ENCODE measurements at places on chromosomes 11 and 22.
A peak's percentile ranks its signal among the peaks of the same experiment; 100 is the strongest.

GRCh38 chr22:31616315-31616980, 45.6 kb downstream of the PISD start:
- no peak for DNase-seq

DNA sequence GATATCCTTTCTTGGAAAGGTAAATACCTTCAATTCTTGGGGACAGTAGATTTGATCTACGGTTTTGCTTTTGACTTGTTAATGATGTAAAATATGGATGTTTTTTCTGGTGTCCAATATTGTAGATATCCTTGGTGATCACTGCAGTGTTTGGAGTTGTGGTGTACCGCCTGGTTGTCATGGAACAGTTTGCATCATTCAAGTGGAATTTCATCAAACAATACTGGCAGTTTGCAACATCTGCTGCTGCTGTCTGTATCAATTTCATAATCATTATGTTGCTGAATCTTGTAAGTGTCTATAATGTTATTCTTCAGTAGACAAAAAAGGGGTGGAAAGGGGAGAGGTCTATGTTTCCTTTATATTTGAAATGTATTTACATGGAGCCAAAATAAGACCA, 27.4 kb upstream of the MUC15 start:
- no peak for DNase-seq

DNA sequence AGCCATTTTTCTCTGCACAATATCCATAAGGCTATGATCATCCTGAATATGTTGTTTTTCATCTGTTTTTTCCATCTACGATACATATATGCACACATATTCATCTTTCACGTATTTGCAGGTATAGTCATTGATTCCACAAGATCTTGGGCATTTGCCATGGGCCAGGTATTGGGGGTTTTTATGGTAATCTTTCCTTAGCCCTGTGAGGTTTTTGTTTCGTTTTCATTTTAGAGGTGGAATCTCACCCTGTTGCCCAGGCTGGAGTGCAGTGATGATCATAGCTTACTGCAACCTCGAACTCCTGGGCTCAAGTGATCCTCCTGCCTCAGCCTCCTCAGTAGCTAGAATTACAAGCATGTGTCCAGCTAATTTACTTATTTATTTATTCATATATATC, 20.0 kb downstream of the CD6 start:
- DNase-seq = peak; percentile 42

DNA sequence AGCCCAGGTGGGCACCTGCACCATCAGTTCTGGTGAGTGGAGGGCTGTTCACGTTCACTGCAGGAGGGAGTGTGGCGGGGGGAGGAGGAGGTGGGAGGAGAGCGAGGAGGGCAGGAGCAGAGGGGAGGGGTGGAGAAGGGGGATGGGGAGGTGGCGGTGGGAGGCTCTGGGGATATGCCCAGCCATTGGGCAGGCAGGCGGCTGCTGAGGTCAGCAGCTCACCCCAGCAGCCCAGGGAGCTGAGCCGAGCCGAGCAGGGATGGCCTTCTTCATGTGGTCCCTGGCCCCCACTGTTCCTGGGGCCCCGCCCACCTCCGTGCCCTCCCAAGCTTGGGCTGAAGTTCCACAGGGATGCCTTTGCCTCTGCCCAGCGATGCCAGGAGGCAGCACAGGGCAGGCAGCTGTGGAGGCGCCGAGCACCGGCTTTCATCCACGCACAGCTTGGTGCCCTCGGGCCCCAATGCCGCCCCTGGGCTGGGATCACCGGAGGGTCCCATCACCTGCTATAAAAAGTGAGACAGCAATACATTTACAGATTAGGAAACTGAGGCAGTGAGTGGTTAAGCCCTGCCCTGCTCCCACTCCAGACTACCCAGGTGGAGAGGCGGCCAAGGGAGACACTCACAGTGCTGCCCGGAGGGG, 21.6 kb downstream of the RTN4R start:
- no peak for DNase-seq

- no peak for DNase-seq
These were observed 14.5 kb upstream of the PEX26 start for GRCh38 chr22:18063306-18063705.

DNA sequence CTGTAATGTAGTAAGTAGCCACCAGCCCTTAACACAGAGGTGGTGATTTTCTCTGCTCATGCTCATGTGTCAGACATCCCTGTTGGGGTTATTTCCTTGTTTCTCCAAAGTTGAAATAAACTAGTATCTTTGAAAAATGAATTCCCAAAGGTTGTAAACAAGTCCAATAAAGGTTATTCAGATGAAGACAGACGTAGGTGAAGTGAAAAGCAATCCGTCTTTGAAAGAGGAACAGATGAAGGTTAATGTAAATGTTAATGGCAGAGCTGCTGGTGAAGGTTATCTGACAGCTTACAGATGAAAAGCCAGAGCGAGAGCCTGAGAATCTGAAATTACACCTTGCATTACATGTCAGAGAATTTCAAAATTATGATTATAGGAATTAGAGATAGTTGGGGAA, 1604.0 kb downstream of the FAM181B start:
- DNase-seq = no peak

- no peak for DNase-seq
These were observed 942.3 kb downstream of the BRD1 start for GRCh38 chr22:48885271-48885918.

GRCh38 chr22:21028277-21029251, 3.8 kb downstream of the SLC7A4 start:
- no peak for DNase-seq

DNA sequence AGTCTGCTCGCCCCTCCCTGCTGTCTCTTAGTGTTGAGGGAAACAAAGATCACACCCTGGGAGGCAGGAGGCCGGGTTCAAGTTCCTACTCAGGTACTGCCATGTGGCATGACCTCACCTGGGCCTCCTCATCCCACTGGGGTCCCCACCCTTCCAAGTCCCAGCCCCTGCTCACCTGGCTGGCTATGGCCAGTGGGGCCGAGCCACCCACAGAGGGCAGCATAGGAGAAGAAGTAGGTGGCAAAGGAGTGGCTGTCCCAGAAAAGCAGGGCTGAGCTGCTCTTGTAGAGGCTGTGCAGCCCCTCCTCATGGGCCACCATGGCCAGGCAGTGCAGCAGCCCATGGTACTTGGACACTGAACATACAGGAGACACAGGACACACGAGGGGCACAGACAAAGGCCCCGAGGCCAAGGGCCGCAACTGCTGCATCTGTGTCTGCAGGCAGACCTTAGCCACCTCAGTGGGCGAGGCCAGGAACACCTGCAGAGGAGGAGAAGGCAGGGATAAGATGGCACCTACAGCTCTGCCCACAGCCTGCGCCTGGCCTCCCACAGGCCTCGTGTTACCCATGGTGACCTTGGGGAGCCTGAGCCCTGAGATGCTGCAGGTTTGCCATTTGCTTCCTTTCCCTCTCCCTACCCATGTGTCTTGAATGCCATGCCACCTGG, 50.6 kb upstream of the MPEG1 start:
- peak; percentile 27 for DNase-seq

- no peak for DNase-seq
These were observed 30.1 kb downstream of the GGTLC2 start for GRCh38 chr22:22674467-22674866.

DNA sequence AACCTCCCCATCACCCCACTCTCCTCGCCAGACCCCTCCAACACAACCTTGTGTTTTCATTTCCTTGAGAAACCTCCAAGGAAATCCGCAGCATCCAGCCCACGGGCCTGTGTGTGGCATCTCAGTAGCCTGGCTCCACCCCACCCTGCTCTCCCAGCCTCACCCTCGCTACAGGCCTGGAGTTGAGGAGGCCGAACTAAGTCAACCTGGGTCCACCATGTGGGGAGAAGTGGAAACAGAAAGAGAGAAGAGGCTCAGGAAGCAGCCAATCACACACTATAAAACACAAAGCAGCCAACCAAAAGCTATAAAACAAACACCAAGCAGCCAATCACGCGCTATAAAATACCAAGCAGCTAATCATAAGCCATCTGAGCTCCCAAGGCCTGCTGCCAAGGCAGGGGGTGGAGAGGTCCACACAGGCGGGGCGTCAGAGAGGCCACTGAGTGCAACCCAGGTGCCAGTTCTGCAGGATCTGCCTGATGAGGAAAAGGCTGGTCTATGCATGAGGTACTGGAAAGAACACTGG, 72.0 kb downstream of the MICAL3 start:
- DNase-seq = no peak

DNA sequence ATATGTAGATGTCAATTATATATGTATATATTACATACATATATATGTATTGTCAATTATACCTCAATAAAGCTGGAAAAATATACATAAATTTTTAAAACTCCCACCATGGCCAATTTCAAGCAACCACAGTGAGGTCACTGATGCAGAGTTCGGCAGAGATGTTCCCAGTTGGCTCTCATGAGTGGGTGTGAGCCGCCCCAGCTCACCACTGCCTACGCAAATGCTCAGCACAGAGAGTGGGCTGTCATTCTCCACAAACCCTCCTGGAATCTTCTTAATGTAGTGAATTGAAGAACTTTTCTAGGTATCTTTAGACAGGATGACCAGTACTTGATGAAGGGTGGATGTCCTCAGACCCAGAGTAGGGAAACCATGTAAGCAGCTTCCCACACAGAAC, 96.6 kb upstream of the TMEM45B start:
- DNase-seq = no peak

DNA sequence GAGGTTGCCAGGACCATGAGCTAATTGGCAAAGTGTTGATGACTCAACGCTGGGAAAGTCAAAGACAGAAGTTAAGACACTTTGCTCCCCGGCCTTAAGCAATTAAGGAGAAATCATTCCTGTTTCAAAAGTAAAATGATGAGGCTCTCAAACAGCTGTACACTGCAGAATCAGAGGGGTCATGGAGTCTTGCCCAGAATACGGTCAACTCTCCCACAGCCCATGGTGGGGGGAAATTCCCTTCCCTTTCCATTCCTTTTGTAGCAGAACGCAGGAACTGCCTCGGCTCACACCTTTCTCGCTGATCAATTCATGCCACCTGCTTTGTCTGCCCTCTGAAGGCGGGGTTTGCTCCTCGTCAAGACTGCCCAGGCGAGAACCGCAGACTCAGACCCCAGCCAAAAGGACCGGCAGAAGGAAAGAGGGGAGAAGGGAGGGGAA, 52.8 kb downstream of the MN1 start:
- no peak for DNase-seq

GRCh38 chr11:18471995-18472394, 16.3 kb downstream of the LDHAL6A start:
- DNase-seq = no peak

GRCh38 chr11:7186190-7186589, 65.5 kb upstream of the SYT9 start:
- no peak for DNase-seq

DNA sequence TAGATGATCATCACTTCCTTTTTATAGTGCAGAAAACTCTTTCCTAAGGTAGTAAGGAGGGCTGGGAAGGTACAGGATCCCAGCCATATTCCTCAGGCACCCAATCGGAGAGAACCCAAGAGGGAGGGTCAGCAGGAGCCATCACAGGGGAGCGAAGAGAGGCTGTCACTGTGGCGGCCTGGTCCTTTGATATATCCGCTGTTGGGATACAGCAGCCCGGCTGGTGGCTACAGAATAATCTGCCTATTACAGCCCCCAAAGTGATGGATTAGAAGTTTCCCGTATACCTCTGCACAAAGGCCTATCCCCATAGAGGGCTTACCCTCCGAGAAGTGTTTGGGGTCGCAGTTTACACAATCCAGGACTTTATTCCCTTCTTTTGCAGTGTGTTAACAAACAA, 48.5 kb downstream of the OR4D9 start:
- no peak for DNase-seq

DNA sequence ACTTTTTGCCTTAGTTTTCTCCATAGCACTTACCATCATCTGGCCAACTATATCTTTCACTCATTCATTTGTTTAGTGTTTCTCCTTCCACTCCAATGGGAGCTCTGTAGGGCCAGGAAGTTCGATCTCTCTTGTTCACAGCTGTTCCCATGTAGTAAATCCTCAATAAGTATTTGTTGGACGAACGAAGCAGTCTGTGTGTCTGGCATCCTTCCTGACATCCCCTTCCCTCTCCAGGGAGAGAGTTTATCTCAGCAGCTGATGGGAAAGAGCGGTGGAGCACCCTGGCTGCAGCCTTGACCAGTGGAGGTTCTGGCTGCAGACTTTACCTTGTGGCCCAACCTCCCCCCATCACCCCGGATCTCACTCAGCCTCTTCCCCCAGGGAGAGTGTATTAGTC, 141.7 kb downstream of the CHST1 start:
- no peak for DNase-seq

DNA sequence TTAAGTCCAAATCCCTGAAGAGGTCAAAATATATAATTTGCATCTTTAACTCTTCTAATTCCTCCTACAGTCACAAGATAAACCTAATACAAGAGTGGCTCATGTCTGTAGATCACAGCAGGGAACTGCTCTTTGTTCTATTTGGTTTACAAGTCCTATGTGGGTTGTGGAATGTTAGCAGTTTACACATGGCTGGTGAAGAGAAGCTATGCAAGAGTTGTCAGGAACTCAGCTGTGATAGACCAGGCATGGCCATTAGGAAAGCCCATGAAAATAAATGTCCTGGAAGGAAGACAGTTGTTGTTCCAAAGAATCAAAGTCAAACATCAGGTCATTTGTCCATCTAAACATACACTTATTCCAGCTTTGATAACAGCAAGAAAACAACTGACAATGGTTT, 312.4 kb upstream of the PITPNB start:
- DNase-seq = no peak

GRCh38 chr11:35619855-35620640, 1.8 kb downstream of the FJX1 start:
- DNase-seq = no peak

DNA sequence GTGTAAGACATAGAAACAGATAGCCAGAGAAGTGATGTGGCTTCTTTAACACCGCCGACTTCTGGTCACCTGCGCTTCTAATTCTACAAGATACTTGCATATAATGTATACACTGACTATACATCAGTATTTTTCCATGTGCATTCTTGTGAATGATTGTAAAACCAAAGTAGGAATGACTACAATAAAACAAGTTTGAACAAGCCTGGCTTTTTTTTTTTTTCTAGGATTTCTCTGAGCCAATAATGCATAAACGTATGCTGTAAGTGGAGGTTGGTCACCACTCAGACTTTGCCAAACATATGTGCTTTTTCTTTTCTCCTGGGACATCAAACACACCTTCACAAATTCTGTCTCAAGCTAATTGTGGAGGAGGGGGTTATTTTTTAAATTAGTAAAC, 237.8 kb upstream of the KIRREL3 start:
- DNase-seq = no peak

- no peak for DNase-seq
These were observed 53.1 kb downstream of the SHANK2 start for GRCh38 chr11:71199226-71199820.

GRCh38 chr11:4626207-4627099, 10.8 kb upstream of the OR51D1 start:
- DNase-seq = no peak

- DNase-seq = no peak
These were observed 8.6 kb upstream of the PDE2A start for GRCh38 chr11:72682858-72683243.

All from central memory CD4-positive, alpha-beta T cell (primary cell).